ENCODE measurements at places on chromosomes 12 and 14.

DNA sequence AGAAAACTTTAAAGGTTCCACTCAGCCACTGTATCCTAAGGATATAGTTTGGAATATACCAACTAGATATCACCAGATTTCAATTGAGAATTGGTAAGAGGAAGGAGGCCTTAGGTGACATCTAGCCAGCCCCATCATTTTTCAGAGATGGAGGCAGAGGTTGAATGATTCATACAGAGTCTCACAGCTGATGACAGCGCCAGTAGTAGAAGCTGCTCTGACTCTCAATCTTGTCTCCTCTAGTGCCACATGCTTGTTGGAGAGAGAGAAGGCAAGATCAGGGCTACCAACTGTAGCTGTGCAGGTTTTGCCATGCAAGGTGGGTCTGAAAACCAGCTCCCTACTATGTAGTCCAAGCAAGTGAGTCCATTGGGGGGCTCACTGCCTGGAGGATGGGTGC is 6.1 kb downstream of the FRMD6 start:
- H3K36me3 ChIP-seq: no peaks in the 10 kb centered on the region
- no peak overlapping the region for H3K27ac ChIP-seq
- H3K27me3 ChIP-seq: no peaks in the 10 kb centered on the region
- peaks cover 3% of the 10 kb centered on the region for H3K4me1 ChIP-seq

- H3K4me1 ChIP-seq: no peaks in the 10 kb centered on the region
- no peak for DNase-seq
- no peak overlapping the region for H3K4me3 ChIP-seq
- no peaks in the 10 kb centered on the region for H3K36me3 ChIP-seq
- H3K27ac ChIP-seq: no peak overlapping the region
- H3K27me3 ChIP-seq: no peaks in the 10 kb centered on the region
Observed at GRCh38 chr12:88633312-88633711, 53.0 kb upstream of the KITLG start.

DNA sequence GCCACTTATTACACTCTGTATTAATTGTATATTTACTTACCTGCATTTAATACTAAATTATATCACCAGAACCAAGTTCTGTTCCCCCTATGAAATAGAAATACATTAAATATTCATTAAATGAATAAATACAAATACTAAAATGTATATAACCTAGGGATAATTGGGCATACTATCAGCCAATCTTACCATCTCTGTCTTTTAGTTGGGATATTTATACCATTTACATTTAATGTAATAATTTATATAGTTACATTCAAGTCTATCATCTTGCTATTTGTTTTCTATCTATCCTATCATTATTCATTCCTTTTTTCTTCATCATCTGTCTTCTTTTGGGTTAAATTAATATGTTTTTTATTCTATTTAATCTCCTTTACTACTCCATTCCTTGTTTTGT is 4.1 kb upstream of the ADAMTS20 start:
- no peak overlapping the region for H3K27ac ChIP-seq
- no peak for DNase-seq
- H3K27me3 ChIP-seq: no peaks in the 10 kb centered on the region
- H3K4me1 ChIP-seq: no peaks in the 10 kb centered on the region
- H3K36me3 ChIP-seq: no peaks in the 10 kb centered on the region
- H3K4me3 ChIP-seq: no peak overlapping the region

GRCh38 chr12:62319058-62319457 is 58.9 kb downstream of the USP15 start:
- H3K36me3 ChIP-seq: no peaks in the 10 kb centered on the region
- no peaks in the 10 kb centered on the region for H3K27me3 ChIP-seq
- no peak overlapping the region for H3K27ac ChIP-seq
- no peak overlapping the region for H3K4me3 ChIP-seq
- H3K4me1 ChIP-seq: no peaks in the 10 kb centered on the region
- no peak for DNase-seq

DNA sequence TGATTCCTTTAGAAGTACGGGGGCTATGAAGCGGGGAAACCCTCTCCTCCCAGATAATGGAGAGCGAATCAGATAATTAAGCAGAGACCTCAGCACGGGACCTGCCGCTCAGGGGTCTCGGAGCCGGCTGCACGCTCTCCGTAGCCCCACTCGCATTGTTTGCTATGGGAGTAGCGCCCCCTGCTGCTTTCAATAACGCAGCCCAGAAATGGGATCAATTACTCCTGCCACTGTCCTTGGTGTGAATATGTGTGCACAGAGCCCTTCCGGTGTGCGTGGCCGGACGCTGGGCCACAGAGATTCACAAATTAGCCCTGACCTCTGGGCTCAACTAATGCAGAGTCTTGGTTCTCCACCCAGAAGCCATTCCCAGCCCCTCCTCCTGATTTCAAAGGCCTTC is 76.4 kb upstream of the TMEM132C start:
- no peak for DNase-seq
- H3K4me1 ChIP-seq: no peaks in the 10 kb centered on the region
- H3K27ac ChIP-seq: no peak overlapping the region
- H3K27me3 ChIP-seq: no peaks in the 10 kb centered on the region
- H3K4me3 ChIP-seq: no peak overlapping the region
